ENCODE measurements at places on chromosomes 4 and X.

DNA sequence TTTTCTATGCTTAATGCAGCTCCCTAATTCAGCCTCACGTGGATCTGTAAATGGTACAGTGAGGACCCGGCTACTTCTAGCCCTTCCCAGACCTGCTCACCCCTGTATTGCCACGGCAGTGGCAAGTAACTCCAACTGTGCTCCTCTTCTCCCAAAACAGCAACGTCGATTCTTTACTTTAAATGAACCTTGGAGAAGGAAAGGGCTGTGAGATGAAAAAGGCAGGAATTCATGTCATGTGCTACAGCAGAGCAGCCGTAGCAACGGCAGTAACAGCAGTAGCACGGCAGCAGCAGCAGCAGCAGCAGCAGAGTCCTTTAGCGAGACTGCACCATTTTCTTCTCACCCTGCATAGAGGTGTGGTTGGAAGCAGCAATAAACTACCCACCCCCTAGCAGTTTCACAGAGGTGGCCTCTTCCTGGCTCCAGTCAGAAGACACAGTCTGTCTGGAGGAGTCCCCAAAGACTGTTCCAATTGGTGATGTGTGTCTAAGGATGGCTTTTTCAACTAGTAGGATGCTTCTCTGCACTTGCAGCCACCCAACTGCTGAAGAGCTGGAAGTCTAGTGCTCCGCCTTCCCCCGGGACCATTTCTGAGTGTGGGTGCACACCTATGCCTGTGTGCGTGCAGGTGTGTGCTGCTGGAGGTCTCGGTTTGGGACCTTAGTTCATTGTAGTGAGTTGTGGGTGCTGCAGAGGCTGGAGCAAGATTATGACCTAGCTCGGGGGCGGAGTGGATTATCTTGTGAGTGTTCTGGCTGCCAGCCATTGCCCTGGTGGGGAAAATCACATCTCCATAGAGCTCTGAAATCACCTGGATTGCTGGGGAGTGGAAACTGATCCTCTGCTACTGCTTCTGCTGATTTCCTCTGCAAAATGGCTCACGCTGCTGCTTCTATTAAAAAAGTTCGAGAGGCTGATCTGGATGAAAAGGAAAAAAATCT lies 67.2 kb downstream of the ANK2 start:
- no peak for DNase-seq

- no peak for DNase-seq
These were observed 159.8 kb downstream of the CPEB2 start for GRCh38 chr4:15162046-15162445.

- no peak for DNase-seq
These were observed 154.3 kb upstream of the GIMD1 start for GRCh38 chr4:106522839-106523238.

DNA sequence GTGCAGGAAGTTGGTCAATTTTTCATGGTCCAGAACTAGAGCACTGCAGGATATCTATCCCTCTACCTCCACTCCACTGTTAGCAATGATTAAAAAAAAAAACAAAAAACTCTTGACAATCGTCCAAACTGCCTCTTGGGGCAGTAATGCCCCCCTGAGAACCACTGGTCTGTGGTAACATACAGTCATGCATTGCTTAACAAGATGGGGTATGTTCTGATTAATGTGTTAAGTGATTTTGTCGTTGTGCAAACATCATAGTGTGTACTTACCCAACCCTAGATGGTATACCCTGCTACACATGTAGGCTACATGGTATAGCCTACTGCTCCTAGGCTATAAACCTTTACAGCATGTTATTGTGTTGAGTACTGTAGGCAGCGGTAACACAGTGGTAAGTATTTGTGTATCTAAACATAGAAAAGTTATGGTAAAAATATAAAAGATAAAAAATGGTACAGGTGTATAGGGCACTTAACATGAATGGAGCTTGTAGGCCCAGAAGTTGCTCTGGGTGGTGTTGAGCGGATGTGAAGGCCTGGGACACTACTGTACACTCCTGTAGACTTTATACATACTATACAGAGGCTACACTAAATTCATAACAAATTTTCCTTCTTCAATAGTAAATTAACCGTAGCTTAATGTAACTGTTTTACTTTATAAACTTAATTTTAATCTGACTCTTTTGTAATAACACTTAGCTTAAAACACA lies 34.1 kb downstream of the ART3 start:
- DNase-seq: no peak

DNA sequence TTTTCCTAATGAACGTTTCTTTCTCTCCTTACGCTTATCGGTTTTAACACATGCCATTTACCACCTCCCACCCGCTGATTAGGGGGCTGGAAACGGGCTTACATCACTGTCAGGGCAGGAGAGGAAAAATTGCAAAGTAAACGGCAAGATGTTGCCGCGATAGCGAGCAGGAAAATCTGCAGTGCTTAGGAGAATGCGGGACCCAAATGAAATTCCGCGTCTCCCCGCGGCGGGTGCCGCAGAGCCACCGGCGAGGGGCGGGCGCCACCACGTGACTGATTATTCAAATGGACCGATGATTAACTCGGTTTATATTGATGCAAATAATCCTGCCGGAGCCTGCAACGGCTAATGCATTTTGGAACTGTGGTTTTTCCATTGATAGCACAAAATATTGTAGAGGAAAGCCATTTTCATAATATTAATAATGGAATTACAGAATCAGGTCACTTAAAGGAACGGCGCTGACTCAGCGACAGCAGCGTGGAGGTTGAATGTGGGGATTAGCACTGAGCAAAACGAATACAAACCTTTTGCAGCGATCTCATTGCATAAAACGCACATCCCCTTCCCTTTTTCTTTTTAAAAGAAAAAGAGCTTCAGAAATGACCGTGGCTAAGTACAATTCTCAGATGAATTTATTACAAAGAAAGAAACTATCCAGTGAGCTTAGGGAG lies 224.2 kb downstream of the STIM2 start:
- no peak for DNase-seq

DNA sequence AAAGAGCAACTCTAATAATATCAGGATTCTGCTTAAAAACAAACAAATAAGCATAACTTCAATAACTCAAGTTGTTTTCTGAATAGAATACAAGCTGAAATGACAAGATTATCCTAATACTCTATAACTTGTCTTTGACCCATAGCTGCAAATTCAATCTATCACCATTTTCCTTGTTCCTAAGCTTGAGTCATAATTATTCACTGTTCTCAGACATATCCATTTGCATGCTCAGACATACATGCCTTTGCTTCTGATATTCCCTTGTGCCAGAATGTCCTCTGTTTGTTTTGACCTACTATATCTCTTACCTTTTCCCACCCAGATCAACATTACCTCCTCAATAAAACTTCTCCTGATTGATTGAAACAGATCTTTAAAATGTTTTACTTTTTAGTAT lies 109.7 kb downstream of the SNCA start:
- no peak for DNase-seq

DNA sequence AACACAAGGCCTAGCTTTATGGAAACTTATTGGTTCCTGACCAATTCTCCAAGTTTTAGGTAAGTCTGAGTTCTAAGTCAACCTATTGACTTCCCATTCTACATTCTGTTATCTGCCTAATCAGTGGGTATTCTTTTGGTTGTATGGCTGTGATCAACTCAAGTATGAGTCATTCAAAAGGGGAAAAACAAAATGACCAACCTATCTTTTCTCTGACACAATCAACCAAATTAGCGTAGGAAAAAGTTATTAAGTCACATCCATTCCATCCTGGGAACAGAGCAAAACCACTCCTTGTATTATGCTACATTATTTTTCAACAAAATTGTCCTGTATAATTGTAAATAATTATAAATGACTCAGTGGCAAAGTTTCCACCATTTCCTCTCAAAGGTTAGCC lies 136.2 kb downstream of the SHROOM4 start:
- no peak for DNase-seq

Data from stimulated activated CD8-positive, alpha-beta memory T cell treated with anti-CD3 and anti-CD28 coated beads, Interleukin-4, amount 100 ng/mL, for 24 hours (primary cell).